Vein endothelial cell (primary cell): ENCODE measurements at places on chromosomes 6 and 20. TPM values are rescaled to one million over a fixed set of nuclear protein-coding genes. Genes with fewer than 3 reads are reported as not detected.

The MAFB gene
- 5.9 and 12.1 TPM in 2 replicates for total RNA-seq

The SNAI1 gene
- 5.3 and 6.5 TPM in 2 replicates for total RNA-seq

The LRRC1 gene
- total RNA-seq = 27.2 and 27.4 TPM in 2 replicates

The ECT2L gene
- total RNA-seq = not detected in 2 replicates

The KIF25 gene
- not detected in 2 replicates for total RNA-seq

The SLC26A8 gene
- total RNA-seq = 0.38 TPM in 1 of 2 replicates, not detected in the other

The MLN gene
- not detected in 2 replicates for total RNA-seq

The ZNF318 gene
- total RNA-seq = 8.8 and 9.6 TPM in 2 replicates

The DDX43 gene
- total RNA-seq = 2.0 and 2.9 TPM in 2 replicates

The RNF8 gene
- 19.9 and 21.3 TPM in 2 replicates for total RNA-seq

The LRRC73 gene
- 0.19 and 0.65 TPM in 2 replicates for total RNA-seq

The COX4I2 gene
- total RNA-seq = not detected in 2 replicates

The IL17F gene
- not detected in 2 replicates for total RNA-seq

The KATNA1 gene
- 16.3 and 27.7 TPM in 2 replicates for total RNA-seq

The CDSN gene
- total RNA-seq = under 0.01 TPM in 1 of 2 replicates, not detected in the other

The C20orf144 gene
- under 0.01 and 0.10 TPM in 2 replicates for total RNA-seq
